ENCODE measurements at places on chromosomes 2 and 18. TPM values are rescaled to one million over a fixed set of nuclear protein-coding genes. Genes with fewer than 3 reads are reported as not detected.

Gene NETO1
- total RNA-seq = not detected

Gene GPR17
- not detected for total RNA-seq

Gene OTOF
- 0.74 TPM for total RNA-seq

DNA sequence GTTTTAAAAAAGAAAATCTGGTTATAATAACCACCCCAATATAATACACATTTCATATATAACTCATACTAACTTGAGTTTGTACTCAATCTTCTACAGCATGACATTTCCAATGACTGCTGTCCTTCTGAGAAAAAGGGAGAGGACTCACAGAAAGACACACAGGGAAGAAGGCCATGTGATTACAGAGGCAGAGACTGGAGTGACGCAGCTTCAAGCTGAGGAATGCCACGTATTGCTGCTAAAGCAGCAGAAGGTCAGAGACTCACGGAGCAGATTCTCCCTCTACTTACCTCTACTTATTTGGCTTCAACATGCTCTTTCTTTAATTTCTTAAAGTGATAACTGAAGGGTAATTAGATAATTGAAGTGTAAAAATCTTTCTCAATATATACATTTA lies 753.5 kb upstream of the PKDCC start:
- DNase-seq = no peak
- no peaks in the 10 kb centered on the region for H3K4me1 ChIP-seq
- H3K27ac ChIP-seq = no peak overlapping the region
- H3K27me3 ChIP-seq = no peaks in the 10 kb centered on the region
- H3K36me3 ChIP-seq = no peaks in the 10 kb centered on the region

DNA sequence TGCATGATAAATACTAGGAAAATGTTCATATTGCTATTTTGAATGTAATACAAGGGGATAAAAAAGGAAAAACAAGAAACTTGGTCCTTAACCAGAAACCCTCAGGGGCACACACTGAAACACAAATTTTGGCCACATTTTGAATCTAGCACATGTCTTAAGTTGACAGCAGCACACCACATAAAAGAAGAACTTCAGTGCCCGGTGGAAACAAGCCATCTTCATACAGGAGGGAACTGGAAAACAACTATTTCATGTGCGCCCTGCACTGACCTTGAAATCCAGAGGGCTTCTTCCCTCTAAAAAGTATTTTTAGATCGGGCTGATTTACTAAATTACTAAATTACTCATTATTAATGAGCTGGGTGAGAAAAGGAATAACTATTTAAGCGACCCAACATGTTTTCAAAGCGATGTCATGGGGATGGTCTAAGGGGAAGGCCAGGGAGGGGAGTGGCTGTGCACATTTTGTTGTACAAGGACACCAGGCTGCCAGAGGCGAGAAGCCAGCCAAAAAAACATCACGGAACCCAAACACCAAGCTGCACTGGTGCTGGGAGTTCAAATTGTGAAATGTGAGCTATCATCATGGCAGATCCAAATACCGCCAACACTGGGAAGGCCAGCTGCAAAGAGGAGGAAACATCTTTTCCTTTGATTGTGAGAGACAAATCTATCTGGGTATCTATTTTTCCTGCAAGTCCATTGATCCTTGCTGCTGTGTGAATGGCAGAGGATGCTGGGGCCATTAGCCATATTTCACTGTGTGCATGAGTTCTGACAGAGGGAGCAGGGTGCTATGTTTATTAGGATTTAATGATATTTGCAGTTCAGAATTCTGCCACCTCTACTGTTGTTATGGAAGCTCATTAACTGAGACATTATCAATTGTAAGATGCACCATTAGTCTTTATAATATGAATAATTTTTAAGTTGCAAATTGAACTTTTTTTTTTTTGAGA lies 150.7 kb upstream of the LMAN1 start:
- no peak for DNase-seq
- H3K27me3 ChIP-seq = peaks cover 31% of the 10 kb centered on the region
- no peak overlapping the region for H3K4me3 ChIP-seq
- no peaks in the 10 kb centered on the region for H3K4me1 ChIP-seq
- H3K27ac ChIP-seq = no peak overlapping the region

DNA sequence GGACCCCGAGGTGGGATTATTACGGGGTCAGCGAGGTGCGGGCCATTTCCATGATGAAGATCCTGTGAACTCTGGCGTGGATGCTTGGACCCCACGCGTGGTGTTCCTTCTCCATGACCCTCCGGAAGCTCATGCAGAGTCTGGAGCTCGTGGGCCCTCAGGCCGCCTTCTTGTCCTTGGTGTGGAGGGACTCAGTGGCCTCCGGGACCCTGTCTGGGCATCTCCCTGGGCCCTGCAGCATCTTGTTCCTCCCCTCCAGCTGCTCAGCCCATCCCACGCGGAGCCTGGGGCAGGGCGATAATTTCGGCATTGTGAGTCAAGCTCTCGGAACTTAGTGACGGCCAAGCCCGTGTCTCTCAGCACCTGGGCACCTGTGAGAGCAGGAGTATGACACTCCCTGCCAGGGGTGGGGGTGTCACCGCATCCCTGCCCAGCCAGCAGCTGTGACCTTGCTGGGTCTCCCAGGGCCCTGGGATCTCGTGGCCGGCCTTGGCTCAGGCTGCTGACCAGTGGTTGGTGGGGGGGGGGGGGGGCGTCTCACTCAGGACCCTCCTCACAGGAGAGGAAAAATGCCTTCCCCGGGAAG lies 24.6 kb downstream of the RTP5 start:
- no peak overlapping the region for H3K27ac ChIP-seq
- peaks cover 3% of the 10 kb centered on the region for H3K4me1 ChIP-seq
- H3K4me3 ChIP-seq = no peak overlapping the region
- peaks cover 4% of the 10 kb centered on the region for H3K27me3 ChIP-seq

DNA sequence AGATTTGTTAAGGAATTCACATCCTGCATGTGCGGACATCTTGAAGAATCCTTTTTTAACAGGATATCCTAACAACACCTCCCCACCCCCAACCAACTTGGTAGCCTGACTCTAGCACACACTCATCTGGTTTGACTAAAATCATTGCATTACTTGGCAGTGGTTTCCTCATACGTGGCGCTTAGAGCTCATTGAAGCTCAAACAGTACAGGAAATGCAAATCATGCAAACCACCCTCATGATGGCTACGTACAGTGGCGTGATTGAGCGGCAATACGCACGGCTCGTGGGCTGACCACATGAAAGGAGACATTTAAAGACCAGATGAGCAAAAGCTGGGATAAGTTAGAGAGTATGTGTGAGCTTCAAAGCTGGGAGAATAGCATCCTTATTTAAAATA lies 336.2 kb downstream of the ZEB2 start:
- H3K27ac ChIP-seq = peak overlapping the region; percentile 91
- DNase-seq = peak; percentile 79
- H3K27me3 ChIP-seq = no peaks in the 10 kb centered on the region
- peaks cover 35% of the 10 kb centered on the region for H3K36me3 ChIP-seq
- peak overlapping the region; percentile 30 for H3K4me3 ChIP-seq

GRCh38 chr2:12506846-12507245 lies 209.9 kb upstream of the TRIB2 start:
- peaks cover 30% of the 10 kb centered on the region for H3K36me3 ChIP-seq
- peak overlapping the region; percentile 25 for H3K4me3 ChIP-seq
- peaks cover 67% of the 10 kb centered on the region for H3K4me1 ChIP-seq
- peak overlapping the region; percentile 47 for H3K27ac ChIP-seq
- no peaks in the 10 kb centered on the region for H3K27me3 ChIP-seq

DNA sequence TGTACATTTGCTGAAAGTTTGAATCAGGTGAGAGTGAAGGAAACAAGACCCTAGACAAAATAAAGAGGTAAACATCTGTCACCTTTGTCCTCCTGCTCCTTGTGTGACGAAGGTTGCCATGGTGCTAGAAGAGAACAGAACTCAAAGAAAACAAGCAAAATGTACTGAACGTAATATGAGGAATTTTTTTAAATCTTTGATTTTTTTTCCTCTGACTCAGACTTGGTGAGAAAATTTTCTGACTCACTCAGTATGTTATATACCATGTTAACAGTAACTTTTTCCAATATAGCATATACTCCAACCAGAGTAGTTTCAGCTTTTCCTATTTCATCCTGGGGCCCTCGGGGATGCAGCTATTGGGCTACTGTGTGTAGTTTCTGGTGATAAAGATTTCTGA lies 2114.6 kb upstream of the PIK3C3 start:
- no peaks in the 10 kb centered on the region for H3K36me3 ChIP-seq
- no peak for DNase-seq
- peaks cover 2% of the 10 kb centered on the region for H3K4me1 ChIP-seq
- peaks cover 34% of the 10 kb centered on the region for H3K27me3 ChIP-seq

GRCh38 chr18:72742002-72742401 lies 125.8 kb downstream of the NETO1 start:
- H3K4me3 ChIP-seq = no peak overlapping the region
- H3K4me1 ChIP-seq = no peaks in the 10 kb centered on the region
- no peaks in the 10 kb centered on the region for H3K27me3 ChIP-seq

All from activated naive CD8-positive, alpha-beta T cell treated with anti-CD3 and anti-CD28 coated beads for 36 hours (primary cell).